Muscle of back (tissue), 13 donors: ENCODE measurements at places on chromosomes 16 and 17. TPM values are rescaled to one million over a fixed set of nuclear protein-coding genes. Genes with fewer than 3 reads are reported as not detected.

The NPIPB6 gene
- 0.42 TPM for polyA plus RNA-seq

DNA sequence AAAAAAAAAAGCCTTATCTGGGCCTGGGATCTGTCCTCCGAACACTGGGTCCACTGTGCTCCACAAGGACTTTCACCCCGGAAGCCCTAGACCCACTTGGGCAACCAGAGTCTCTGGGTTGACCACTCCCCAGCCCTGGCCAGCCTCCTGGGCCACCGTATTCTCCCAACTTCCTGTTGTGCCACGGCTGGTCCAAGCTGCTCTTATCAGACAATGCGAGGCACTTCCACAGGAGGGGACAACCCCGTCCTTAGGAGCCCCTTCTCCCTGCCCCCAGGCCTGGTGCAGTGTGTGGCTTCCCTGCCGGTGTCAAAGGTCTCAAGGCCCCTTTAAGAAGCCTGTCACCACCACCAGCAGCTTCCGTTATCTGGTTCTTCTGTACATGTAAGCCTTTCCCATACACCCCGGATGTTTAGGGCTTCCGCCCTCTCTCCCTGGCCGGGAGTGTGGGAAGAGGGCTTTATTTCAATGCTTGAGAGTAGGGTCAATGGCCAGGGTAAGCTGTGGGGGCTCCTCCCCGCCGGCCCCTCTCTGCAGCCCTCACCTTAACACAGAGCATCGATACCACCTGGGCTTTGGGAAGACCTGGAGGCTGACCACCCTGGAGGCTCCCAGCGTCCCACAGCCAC, 313.0 kb downstream of the SEC14L1 start:
- no peak for DNase-seq

DNA sequence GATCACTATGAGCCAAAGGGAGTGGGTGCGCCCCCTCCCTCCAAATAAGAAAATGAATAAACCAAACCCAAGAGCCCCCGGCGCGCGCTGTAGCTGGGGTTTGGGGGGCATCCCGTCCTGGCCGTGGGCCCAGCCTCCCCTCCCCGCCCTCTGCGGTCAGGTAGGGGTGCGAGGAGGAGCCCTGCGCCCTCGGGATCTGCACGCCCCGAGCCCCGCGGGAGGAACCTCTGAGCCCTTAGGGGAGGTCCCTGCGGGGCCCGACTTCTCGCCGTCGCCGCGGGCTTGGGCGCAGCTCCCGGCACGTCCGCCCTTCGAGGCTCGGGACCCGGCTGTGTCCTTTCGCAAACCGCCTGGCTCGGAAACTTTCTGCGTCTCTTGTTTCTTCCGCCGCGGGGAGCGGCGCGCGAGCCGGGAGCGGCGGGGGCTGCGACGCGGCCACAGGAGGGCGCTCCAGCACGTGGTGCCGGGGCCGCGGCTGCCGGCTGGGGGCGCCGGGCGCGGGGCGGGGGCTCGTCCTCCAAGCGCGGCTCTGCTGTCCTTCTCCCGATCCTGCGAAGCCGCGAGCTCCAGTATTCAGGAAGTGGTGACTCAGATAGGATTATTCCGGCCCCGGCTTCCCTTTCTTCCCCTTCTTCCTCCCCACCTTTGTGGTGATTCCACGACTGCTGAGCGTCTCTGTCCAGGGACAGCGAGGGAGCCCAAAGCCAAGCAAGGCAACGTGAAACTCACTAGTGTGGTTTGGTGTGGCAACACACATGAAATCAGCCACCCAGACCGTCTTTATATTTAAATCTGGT, 1.6 kb downstream of the PITPNC1 start:
- peak; percentile 84 for DNase-seq

DNA sequence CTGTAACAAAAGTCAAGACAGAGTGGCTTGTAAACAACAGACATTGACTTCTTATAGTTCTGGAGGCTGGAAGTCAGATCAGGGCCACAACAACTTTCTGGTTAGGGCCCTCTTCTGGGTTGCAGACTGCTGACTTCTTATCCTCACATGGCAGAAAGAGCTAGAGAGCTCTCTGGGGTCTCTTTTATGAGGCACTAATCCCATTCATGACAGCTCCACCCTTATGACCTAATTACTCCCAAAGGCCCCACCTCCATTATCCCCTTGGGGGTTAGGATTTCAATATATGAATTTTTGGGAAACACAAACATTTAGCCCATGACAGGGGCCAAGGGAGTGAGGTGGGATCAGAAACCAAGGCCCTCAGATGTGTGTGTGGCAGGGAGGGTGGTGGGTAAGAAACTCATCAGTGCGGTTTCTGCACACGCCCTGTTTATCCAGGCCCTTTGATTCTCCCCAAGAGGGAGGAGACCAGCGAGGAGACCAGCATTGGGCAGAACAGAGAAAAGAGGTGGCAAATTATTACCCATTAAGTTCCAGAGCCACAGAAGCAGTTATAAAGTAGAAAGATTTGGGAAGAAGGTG, 74.8 kb downstream of the UTP18 start:
- DNase-seq = no peak

GRCh38 chr16:89863741-89864526, 9.5 kb upstream of the TCF25 start:
- DNase-seq = peak; percentile 10

- no peak for DNase-seq
Observed at GRCh38 chr16:17304106-17304490, 166.7 kb downstream of the XYLT1 start.

The PPM1E gene
- 0.91 TPM for polyA plus RNA-seq

GRCh38 chr16:27214084-27214961, 11.0 kb downstream of the KDM8 start:
- no peak for DNase-seq

- DNase-seq = no peak
Observed at GRCh38 chr17:76725580-76726230, 701 bp downstream of the JMJD6 start.

The APOBR gene
- polyA plus RNA-seq = 0.73 TPM

The ST6GALNAC1 gene
- polyA plus RNA-seq = 0.25 TPM

DNA sequence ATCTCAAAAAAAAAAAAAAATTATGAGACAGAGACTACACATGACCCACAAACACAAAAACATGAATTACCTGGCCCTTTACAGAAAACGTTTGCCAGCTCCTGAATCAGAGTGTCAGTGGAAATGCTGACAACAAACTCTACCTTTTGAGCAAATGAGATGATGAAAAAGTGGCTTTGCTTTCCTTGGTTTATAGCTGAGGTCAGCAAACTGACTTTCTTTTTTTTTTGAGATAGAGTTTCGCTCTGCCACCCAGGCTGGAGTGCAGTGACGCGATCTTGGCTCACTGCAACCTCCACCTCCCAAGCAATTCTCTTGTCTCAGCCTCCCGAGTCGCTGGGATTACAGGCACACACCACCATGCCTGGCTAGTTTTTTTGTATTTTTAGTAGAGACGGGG, 46.3 kb downstream of the ZCCHC14 start:
- DNase-seq = no peak

GRCh38 chr16:15427648-15428239, 6.6 kb upstream of the BMERB1 start:
- DNase-seq = peak; percentile 81

GRCh38 chr16:83472776-83473501, 334.8 kb upstream of the HSBP1 start:
- DNase-seq = no peak

The KIF2B gene
- polyA plus RNA-seq = not detected

DNA sequence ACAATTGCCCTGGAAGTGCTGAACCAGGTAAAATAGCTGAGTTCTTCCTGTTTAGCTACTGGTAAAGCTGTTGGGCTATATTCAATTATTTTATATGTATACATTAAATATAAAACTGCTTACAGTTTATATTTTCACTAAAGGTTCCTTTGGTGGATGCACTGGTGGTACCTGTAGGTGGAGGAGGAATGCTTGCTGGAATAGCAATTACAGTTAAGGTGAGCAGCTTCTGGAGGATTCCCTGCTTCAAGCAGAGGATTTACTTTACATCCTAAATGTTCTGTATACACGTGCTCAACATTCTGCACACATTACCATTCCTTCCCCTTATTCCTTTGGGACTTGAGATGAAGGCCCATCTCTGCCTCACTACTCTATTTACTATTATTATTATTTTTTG, 14.9 kb downstream of the TSR1 start:
- no peak for DNase-seq

- DNase-seq = no peak
Observed at GRCh38 chr16:1637526-1637925, 25.4 kb downstream of the CRAMP1 start.

The FAM20A gene
- 9.8 TPM for polyA plus RNA-seq
